Stomach (tissue), 19 donors: ENCODE measurements at places on chromosomes 5 and 9. TPM values are rescaled to one million over a fixed set of nuclear protein-coding genes. Genes with fewer than 3 reads are reported as not detected.

DNA sequence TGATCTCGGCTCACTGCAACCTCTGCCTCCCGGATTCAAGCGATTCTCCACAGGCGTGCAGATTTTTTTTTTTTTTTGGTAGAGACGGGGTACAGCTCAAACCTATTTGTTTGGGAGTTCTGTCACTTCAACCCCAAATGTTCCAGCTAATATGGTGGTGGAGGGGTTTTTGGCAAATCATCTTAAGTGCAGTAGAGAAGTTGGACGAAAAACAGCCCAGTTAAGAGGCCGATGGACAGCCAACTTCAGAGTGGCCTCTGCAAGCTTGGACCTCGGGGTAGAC, 756 bp upstream of the PRR7 start:
- DNase-seq, result no peak
- H3K27ac ChIP-seq, result no peak overlapping the region
- H3K4me3 ChIP-seq, result peak overlapping the region; percentile 67
- peaks cover 20% of the 10 kb centered on the region for H3K36me3 ChIP-seq
- H3K27me3 ChIP-seq, result peaks cover 42% of the 10 kb centered on the region

DNA sequence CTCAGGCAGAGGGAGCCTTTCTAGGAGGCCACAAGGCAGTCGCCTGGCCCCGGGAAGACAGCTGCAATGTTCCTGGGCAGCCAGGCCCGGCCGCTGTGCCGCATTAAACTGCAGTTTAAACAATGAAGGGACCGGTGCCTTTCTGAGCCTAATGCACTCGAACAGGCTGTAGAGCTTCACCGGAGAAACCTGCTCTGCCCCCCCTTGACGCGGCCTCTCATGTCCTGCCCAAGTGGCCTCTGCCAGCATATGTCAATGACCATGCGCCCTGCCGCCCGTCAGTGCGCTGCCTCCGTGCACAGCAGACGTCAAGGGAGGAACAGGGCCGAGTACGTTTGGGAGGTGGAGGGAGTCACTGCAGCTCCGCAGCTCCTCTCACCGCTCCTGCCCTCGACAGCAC, 38.4 kb upstream of the BARHL1 start:
- peak; percentile 56 for DNase-seq
- no peak overlapping the region for H3K27ac ChIP-seq
- no peaks in the 10 kb centered on the region for H3K36me3 ChIP-seq
- H3K27me3 ChIP-seq, result peaks cover 19% of the 10 kb centered on the region

- H3K27me3 ChIP-seq, result no peaks in the 10 kb centered on the region
- no peaks in the 10 kb centered on the region for H3K36me3 ChIP-seq
These were observed 1414.9 kb upstream of the NUDT12 start for GRCh38 chr5:104977529-104977928.

DNA sequence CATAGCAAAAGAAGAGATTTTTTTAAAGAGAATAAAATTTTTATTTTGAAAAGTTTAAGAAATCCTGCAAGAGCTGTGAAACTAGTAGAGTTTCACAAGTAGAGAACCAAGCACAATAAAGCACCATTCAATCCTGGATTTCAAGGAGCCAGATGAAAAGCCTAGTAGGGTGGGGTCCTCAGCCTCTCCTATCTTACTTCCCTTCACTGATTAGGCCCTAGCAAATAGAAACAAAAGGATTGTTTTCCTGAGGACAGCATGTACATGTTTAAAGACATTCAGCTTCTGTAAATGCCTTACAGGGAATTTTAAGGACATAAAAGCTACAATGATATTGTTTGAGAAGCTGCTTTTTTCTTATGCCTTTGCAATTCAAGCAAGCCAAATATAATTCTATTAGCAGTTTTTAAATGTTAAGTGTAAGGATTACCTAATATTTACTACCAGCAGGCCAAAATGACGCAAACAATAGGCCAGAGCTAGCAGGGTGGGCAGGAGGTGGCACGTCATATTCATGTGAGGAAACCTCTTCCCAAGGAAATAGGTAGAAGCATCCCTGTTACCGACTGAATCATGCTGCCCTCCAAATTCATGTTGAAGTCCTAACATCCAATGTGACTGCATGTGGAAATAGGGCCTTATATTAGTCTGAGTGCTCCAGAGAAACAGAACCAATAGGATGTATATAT, 337.6 kb downstream of the MLLT3 start:
- H3K27ac ChIP-seq, result no peak overlapping the region
- no peak for DNase-seq
- H3K4me1 ChIP-seq, result no peaks in the 10 kb centered on the region
- H3K36me3 ChIP-seq, result no peaks in the 10 kb centered on the region

GRCh38 chr5:41574391-41574790, 64.0 kb upstream of the PLCXD3 start:
- H3K4me1 ChIP-seq, result no peaks in the 10 kb centered on the region
- no peaks in the 10 kb centered on the region for H3K36me3 ChIP-seq
- no peak overlapping the region for H3K4me3 ChIP-seq

- no peaks in the 10 kb centered on the region for H3K27me3 ChIP-seq
- H3K36me3 ChIP-seq, result no peaks in the 10 kb centered on the region
- no peak overlapping the region for H3K27ac ChIP-seq
- H3K4me3 ChIP-seq, result no peak overlapping the region
- DNase-seq, result no peak
These were observed 83.9 kb downstream of the PAPPA start for GRCh38 chr9:116237456-116237855.

- H3K27ac ChIP-seq, result no peak overlapping the region
- H3K4me3 ChIP-seq, result no peak overlapping the region
- no peaks in the 10 kb centered on the region for H3K4me1 ChIP-seq
- H3K36me3 ChIP-seq, result no peaks in the 10 kb centered on the region
These were observed 319.8 kb downstream of the HCN1 start for GRCh38 chr5:45376417-45376816.

Gene ASS1
- 51.9 TPM for total RNA-seq

Gene TAF11L6
- total RNA-seq, result not detected

Gene DNM1
- total RNA-seq, result 21.6 TPM

Gene GABBR2
- total RNA-seq, result not detected

Gene EQTN
- not detected for total RNA-seq

Gene ENHO
- 17.8 TPM for total RNA-seq
